ENCODE measurements at places on chromosomes 5 and 9.

DNA sequence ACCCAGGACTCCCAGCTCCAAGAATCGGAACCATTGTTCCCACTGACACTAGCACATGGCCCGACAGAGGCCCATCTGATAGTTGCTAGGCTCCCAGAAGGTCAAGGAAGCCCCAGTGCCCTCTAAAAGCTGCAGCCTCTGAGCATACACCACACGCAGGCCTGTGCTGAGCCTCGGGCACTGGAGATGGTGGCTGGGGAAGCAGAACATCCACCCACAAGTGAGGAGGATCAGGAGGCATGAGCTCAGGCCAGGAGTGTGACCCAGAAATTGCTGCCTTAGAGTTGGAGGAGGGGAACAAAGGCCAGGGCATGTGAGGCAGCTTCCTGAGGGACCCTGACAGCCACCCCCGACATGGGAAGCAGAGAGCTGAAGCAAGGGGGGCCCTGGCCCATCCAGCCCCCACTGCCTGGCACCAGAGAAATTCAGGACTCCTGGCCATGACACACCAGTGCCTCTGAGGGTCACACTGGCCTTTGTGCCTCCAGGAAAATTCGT is 21.4 kb downstream of the IPPK start:
- DNase-seq, result no peak

DNA sequence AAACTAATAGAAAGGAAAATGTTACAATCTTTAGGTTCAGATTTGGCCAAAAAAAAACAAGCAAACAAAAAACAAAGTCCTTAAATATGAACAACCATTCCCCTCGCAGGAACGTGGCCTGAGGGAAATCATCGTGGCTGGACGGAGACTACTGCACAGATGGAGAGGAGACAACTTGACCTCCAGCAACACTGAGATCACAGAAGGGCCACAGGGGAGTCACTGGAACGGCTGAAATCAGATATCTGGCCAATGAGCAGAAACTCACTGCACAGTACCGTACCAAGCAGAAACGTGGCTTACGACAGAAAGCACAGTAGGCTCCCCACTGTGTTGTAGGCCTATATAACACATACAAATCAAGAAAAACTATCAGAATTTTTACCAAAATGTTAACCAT is 27.7 kb downstream of the CAMSAP1 start:
- no peak for DNase-seq

DNA sequence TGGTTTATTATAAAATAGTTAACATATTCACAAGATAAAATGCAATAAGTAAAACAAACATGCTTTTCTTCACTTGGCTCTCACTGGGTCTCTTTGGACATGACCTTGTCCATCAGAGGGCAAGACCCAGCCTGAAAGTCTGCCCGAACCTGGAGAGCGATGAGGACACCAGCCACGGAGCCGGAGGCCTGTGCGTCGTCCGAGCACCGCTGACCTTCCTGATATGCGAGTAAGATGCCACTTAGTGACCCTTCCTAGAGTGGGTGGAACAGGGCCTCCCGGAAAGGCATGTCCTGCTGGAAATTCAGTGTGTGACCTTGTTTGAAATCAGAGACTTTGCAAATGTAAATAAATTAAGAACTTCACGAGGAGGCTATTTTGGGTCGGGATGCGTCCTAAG is 52.9 kb downstream of the IRX2 start:
- DNase-seq, result no peak

- no peak for DNase-seq
Measured at GRCh38 chr5:147406636-147407035, 103.2 kb downstream of the DPYSL3 start.

DNA sequence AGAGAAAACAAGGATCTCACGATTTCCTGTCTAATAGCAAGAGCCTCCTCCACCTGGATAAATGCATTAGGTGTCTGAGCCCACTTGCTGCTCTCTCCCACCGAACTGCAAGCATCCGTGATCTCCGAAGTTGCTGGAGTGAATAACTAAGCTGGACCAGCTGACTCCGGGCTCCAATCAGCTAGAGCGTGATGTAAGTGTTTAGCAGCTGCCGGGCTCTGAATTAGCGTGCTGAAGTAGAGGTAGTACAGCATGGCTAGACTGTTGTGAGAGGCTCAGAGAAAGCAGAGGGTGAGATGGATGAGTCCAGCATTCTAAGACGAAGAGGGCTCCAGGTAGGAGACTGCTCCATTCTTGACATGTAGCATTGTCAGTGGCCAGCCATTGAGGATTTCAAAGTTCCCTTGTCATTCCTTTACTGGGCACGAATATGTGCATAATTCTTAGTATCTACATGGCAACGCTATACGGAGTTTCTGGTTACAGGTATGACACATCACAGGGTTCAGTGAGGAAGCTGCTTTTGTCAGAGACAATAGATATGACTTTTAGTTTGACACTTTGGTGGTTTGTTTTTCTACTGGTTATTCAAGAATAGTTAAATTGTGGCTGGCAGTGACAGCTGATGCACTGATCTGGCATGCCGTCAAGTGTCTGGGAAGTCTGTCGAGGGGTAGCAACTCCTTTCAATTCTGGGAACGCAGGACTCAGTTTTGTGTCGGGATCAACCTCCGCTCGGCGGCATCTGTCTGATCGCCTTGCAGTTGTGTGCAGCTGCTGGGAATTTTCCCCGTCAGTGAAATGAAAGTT is 232.6 kb downstream of the MAST4 start:
- DNase-seq, result peak; percentile 64

DNA sequence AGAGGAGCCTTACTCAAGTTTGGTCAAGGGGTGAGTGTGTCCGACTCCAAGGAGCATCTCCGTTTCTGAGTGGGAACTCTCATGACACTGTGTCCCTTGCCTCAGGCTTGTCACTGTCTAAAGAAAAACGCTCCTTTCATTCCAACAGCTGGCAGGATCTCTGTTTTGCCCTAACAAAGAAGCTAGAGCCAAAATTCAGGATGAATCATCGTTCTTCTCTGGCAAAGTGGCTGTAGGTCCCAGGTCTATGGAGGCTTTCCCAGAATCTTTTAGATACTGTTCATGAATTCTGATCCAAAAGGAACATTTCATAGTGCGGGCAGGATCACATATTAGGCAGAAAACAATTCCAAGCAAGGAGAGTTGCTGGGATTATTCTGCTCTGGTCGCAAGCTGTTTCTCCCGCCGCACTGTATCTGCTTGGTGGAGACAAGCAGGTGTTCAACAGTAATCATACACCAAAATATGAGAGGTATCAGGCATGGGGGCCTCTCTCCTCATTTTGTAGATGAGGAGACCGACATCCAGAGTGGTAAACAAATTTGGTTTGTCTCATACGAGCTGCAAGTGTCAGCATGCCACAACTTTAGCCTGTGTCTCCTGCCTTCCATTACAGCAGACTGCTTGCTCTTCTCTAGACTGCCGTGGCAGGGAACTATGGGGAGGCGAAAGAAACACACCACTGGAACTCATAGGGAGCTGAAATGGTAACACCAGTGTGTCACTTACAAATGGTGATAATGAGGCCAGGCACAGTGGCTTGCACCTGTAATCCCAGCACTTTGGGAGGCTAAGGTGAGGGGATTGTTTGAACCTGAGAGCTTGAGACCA is 72.6 kb downstream of the ENTREP1 start:
- no peak for DNase-seq

DNA sequence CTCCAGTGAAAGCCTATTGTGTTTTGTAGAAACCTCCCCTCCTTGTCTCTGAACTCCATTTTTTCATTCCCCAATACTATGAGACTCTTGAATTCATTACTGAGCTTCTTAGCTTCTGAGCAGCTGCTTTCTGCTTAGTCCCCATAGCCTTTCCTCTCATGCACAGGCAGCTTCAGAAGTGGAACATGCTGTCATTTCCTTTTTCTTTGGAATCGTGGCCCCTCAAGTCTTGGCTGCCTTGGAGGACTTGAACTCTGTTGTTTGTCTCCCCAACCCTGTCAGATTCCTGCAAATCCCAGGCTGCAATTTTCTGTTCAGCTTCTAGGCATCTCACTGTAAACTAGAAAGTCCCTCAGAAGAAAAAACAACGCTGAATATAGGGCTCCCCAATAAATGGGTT is 268.5 kb downstream of the ARRDC3 start:
- no peak for DNase-seq

- DNase-seq, result no peak
Measured at GRCh38 chr9:83792746-83793145, 24.8 kb downstream of the GKAP1 start.

- no peak for DNase-seq
Measured at GRCh38 chr9:32413424-32413823, 29.0 kb downstream of the ACO1 start.

- DNase-seq, result no peak
Measured at GRCh38 chr9:30913331-30913730, 1471.1 kb upstream of the ACO1 start.

- no peak for DNase-seq
Measured at GRCh38 chr9:72599874-72600534, 78.6 kb downstream of the TMC1 start.

GRCh38 chr9:79646096-79646495 is 74.3 kb downstream of the TLE4 start:
- DNase-seq, result no peak

GRCh38 chr9:133607976-133608375 is 1.2 kb downstream of the FAM163B start:
- DNase-seq, result no peak

DNA sequence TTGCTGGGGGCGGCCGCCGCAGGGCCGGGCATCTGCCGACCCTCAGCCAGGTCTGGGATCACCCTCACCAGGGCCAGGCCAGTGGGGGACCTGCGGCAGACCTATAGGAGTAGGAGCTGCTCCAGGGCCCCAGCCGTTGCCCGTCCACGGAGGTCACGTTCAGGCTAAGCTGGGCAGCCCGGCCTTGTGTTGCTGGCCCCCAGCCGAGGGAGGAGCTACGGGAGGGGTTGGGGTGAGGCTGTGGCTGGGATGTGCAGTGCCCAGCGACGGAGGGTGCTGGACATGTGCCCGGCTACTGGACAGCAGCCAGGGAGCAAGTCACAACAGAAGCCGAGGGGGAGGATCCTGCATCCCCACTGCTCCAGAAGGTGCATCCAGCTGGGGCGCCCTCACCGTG is 39.6 kb upstream of the SLC6A19 start:
- peak; percentile 75 for DNase-seq

- DNase-seq, result no peak
Measured at GRCh38 chr5:177596775-177597238, 3.1 kb upstream of the B4GALT7 start.

- peak; percentile 60 for DNase-seq
Measured at GRCh38 chr9:72038408-72038807, 22.0 kb downstream of the C9orf57 start.

- no peak for DNase-seq
Measured at GRCh38 chr9:126971261-126971660, 56.7 kb downstream of the RALGPS1 start.

GRCh38 chr5:171862624-171863023 is 77.0 kb downstream of the SMIM23 start:
- no peak for DNase-seq

DNA sequence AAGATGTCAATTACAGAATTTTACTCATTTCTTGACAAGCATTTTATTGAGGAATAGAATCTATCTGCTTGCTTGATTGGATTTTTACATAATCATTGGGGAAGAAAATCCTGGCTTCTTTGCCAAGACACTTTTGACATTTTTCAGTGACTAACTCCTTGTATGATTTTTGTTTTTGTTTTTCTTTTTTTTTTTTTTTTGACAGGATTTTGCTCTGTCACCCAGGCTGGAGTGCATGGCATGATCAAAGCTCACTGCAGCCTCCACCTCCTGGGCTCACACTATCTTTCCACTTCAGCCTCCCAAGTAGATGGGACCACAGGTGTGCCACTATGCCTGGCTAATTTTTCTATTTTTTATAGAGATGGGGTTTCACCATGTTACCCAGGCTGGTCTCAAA is 672.3 kb upstream of the RGMB start:
- DNase-seq, result no peak

- no peak for DNase-seq
Measured at GRCh38 chr5:167916706-167917105, 374.7 kb upstream of the WWC1 start.

GRCh38 chr9:93061260-93061751 is 2.8 kb downstream of the SUSD3 start:
- DNase-seq, result no peak

GRCh38 chr9:19162956-19163355 is 35.7 kb upstream of the PLIN2 start:
- DNase-seq, result no peak

- DNase-seq, result no peak
Measured at GRCh38 chr9:133818444-133818843, 80.3 kb upstream of the SARDH start.

- DNase-seq, result no peak
Measured at GRCh38 chr9:87725900-87726709, at the start of gene CTSL. TSS of gene CTSL (plus strand) at chr9:87726119. CDS start at chr9:87727604, 1,485 bp downstream.

DNA sequence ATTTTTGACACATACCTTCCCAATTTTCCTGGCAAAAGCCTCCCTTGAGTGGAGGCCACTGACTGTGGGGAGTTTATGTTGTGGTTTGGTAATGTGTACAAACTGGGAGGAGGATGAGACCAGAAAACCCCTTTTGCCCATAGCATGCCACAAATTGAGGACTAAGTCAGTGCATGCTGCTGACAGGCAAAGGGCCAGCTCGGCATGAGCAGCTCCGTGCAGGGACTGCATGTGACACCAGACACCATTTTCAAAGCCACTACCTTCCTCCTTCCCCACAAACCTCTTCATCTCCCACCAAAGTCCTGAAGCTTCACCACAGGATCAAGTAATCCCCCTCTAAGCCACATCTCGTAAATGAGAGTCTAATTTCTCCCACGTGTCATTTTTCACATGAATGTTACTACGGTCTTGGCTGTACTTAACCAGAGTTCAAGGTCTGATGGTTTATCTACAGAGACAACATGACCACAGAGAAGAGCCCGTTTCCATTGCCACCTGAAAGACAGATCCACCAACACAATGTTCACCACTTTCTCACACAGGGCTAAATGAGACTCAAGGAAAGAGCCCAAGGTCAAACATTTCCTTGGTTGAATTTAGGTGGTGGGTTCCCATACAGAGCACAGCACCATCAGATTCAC is 106.5 kb downstream of the NFIB start:
- no peak for DNase-seq

- no peak for DNase-seq
Measured at GRCh38 chr5:132008163-132008473, 3.3 kb downstream of the ACSL6 start.

- DNase-seq, result no peak
Measured at GRCh38 chr5:133917785-133918184, 50.6 kb downstream of the C5orf15 start.

- no peak for DNase-seq
Measured at GRCh38 chr9:121735065-121735792, 83.8 kb downstream of the DAB2IP start.

GRCh38 chr5:39024884-39025283 is 49.3 kb downstream of the RICTOR start:
- no peak for DNase-seq

Data from NCI-H774 (cell line).